Breast epithelium (tissue), 4 donors: ENCODE measurements at places on chromosomes 7 and 10. TPM values are rescaled to one million over a fixed set of nuclear protein-coding genes. Genes with fewer than 3 reads are reported as not detected.

DNA sequence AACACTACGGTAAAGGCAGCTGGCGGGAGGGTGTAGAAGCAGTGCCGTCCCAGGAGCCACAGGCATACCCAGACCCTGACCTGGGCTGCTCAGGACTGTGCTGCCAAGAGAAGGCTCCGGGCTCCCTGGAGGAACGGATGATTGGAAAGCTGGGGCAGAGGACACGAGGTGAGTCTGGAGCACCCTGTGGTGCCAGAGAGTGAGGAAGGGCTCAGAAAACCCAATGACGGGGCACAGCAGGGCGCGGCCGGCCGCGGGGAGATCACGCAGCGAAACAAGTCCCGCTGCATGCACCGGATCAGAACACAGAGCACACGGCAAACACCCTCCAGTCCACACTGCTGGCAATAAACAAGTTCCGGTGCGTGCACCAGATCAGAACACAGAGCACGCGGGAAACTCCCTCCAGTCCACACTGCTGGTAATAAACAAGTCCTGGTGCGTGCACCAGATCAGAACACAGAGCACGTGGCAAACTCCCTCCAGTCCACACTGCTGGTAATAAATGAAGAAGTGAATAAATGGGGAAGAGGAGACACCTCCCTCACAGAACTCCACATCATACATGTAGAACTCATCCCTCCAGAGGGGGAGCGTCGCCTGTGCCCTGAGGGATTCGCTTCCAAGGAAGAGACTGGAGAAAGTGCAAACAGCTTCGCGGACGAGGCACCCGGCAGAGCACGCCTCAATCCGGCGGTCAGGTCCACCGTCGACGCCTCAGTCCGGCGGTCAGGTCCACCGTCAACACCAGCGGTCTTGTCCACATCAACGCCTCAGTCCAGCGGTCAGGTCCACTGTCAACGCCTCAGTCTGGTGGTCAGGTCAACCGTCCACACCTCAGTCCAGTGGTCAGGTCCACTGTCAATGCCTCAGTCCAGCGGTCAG lies 265.0 kb downstream of the MAD1L1 start:
- no peaks in the 10 kb centered on the region for H3K27me3 ChIP-seq
- no peak overlapping the region for H3K4me3 ChIP-seq
- no peak for DNase-seq
- no peaks in the 10 kb centered on the region for H3K36me3 ChIP-seq
- H3K27ac ChIP-seq: no peak overlapping the region

RELN gene
- 4.5 TPM for total RNA-seq

POU6F2 gene
- total RNA-seq: not detected

FAM131B gene
- total RNA-seq: 2.3 TPM

DNA sequence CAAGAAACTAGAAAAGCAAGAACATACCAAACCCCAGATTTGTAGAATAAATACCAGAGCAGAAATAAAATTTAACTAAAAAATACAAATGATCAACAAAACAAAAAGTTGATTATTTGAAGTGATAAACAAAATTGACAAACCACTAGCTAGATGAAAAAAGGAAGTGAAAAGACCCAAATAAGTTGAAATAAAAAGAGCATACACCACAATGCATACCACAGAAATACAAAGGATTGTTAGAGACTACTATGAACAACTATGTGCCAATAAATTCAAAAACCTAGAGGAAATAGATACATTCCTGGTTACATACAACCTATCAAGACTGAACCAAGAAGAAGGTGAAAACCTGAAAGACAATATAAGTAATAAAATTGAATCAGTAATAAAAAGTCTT lies 333.4 kb downstream of the SH2D4B start:
- H3K27me3 ChIP-seq: no peaks in the 10 kb centered on the region
- H3K36me3 ChIP-seq: no peaks in the 10 kb centered on the region
- no peak overlapping the region for H3K4me3 ChIP-seq
- H3K4me1 ChIP-seq: no peaks in the 10 kb centered on the region
- H3K27ac ChIP-seq: no peak overlapping the region

KIF20B gene
- 3.7 TPM for total RNA-seq

DNA sequence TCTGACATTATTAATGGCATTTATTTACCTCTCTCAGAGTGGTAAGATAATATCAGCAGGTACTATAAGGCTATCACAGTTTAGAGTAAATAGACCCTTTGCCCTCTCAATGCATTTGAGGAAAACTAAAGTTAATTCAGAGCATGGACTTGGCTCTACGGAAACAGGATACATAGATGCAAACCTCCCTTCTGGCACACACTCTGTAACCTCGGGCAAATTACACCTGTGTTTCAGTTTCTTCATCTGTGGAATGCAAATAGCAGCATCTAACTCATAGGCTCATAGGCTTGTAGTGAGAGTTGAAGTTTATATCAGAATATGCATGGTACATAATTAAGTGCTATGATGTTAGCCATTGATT lies 5.6 kb downstream of the RAPGEF5 start:
- H3K27ac ChIP-seq: no peak overlapping the region
- DNase-seq: no peak
